Liver (tissue), 10 donors: ENCODE measurements at places on chromosomes 1 and 21.

DNA sequence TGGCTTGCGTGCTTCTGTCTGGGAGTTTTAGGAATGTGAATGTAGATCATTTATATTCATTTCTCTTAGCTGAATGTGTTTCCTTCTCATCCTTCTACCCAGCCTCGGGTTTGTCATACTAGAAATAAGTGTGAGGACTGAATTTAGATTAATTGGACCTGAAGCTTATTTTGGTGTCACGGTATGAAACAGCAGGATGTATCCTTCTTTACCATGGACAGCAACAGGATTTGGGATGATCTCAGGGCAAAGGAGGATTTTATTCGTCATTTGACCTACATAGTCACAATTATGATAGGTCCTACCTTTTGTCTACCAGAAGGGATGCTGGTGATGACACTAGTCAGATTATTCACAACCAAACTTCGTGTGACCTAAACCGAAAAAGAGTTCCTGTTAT lies 127.4 kb downstream of the FMN2 start:
- DNase-seq: no peak

DNA sequence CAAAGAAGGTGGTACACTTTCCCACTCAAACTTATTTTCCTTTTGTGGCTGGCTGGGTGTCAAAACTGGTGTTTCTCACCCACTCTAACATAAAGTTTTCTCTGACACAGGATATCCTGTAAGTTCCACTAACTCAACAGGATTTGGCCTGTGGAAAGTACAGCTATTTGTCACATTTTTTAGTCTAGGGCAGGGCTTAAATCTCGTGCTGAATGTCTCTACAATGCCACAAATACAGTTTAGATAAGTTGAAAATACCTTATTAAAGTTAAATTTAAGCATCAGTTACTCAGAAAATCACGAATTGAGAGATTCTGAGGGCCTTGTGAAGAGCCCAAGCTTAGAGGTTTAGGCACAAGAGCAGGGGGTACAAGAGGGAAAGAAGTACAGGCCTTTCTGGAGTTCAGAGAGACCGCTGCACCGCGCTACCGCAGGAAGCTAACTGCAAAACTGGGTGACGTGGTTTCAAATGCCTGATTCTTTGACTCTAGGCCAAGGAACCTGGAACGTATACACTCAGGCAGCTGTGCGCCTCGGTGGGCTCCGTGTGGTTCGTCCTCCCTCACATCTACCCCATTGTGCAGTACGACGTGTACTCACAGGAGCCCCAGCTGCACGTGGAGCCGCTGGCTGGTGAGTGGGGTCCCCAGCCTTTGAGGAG lies 23.4 kb upstream of the PWP2 start:
- DNase-seq: no peak

- DNase-seq: peak; percentile 32
Measured at GRCh38 chr1:229068270-229068987, 202.5 kb upstream of the RAB4A start.

DNA sequence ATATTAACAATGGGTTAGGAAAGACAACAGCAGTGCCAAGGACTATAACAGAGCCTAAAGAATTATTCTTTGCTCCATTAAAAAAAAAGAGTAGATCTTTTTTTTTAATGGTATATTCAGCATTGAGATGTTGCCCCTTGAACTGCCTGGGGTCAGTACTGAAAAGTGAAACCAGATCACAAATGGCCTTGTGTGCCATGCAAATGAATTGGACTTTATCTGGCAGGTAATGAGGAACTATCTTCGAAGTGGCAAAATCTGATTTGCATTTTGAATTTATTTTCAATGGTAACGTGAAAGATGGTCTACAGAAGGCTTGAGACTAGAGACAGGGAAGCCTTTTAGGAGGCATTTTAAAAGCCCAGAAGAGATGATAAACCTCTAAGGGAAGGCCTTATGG lies 21.4 kb upstream of the PKN2 start:
- no peak for DNase-seq

- no peak for DNase-seq
Measured at GRCh38 chr21:14088391-14088790, 122.4 kb downstream of the LIPI start.
